ENCODE measurements at places on chromosomes 7 and 10. TPM values are rescaled to one million over a fixed set of nuclear protein-coding genes. Genes with fewer than 3 reads are reported as not detected.

DNA sequence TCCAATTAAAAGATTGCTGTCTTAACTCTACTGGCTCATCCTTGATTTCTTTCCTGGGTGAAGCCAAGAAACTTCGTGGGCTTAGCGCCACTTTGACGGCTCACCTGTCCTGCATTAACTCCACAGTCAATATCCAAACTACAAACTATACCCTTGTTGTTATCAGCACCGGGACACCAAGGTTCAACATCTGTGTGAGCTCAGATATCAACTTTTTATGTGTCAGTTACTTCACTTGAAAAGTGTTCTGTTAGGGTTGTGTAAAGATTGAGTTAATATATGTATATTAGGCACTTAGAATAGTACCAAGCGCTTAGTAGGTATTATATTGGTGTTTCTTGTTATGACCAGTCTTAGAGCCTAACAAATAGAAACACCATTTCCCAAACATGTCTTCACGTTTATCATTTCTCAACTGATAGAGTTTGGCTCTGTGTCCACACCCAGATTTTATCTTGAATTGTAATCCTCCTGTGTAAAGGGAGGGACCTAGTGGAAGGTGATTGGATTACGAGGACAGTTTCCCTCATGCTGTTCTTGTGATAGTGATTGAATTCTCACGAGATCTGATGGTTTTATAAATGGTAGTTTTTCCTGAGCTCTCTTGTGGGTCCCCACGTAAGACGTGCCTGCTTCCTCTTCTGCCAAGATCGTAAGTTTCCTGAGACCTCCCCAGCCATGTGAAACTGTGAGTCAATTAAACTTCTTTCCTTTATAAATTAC, 19.0 kb upstream of the ST8SIA6 start:
- DNase-seq: no peak

DNA sequence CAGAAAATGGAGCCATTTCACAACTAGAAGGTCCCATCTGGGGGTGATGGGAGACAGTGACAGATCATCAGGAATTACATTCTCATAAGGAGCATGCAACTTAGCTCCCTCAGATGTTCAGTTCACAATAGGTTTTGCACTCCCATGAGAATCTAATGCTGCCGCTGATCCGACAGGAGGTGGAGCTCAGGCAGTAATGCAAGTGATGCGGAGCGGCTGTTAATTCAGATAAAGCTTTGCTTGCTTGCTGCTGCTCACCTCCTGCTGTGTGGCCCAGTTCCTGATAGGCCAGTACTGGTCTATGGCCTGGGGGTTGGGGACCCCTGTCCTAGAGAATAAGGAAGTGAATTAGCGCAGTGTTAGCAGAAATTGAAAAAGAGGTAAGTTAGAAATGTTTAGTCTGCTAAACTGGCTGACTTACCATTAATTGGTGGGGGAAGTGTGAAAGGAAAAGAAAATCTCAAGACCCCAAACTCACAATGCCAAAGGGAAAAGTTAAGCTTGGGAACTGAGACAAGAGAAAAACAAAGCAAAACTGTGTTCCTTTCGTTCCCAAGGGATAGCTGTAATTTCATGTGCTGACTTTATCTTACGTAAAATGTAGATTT, 76.4 kb downstream of the LYZL2 start:
- DNase-seq: no peak

DNA sequence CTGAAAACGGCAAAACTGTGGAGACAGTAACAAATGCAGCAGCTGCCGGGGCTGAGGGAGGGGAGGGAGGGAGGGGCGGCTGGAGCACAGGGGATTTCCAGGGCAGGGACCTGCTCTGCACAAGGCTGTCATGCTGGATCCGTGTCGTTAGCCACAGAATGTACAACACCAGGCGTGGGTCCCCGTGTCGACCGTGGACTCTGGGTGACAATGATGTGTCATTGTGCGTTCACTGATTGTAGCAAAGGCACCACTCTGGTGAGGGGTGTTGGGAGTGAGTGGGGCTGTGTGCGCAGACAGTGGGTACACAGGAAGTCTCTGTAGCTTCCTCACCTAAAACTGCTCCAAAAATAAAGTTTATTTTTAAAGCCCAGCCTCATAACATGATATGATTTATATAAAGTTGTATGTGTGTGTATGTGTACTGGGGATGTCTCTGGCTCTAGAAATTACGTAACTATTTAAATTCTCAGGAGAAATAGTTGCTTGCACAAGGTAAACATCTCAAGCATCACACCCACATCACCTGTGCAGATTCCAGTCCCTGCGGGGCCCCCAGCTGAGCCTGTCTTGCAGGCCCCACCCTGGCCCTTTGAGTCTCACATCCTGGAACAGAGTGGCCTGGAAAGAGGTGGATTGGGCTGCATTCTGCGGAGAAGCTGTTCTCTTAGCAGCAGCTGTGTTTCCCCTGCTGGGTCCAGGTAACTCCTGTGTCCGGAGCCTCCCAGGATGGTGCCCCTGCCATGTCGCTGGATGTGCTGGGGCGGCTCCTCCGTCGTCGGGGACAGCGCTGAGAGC, 135.7 kb downstream of the DYNC2I1 start:
- no peak for DNase-seq

DNA sequence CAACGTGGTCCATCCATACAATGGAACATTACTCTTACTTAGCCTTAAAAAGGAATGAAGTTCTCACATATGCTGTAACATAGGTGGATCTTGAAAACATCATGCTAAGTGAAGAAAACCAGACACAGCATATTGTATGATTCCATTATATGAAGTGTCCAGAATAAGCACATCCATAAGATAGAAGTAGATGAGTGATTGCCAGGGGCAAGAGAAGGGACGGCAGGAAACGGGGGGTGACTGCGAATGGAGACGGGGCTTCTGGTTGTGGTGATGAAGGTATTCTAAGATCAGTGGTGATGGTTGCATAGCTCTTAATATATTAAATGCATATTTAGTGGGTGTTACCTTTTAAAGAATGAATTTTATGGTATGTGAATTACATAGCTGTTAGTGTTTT, 29.8 kb downstream of the UBE3C start:
- no peak for DNase-seq

- DNase-seq: no peak
Measured at GRCh38 chr10:74079936-74080590, 70.6 kb downstream of the AP3M1 start.

C10orf71 gene
- not detected for total RNA-seq

LRRC17 gene
- not detected for total RNA-seq
